Fibroblast of skin of right quadriceps (primary cell): ENCODE measurements at places on chromosomes 2 and 18.

DNA sequence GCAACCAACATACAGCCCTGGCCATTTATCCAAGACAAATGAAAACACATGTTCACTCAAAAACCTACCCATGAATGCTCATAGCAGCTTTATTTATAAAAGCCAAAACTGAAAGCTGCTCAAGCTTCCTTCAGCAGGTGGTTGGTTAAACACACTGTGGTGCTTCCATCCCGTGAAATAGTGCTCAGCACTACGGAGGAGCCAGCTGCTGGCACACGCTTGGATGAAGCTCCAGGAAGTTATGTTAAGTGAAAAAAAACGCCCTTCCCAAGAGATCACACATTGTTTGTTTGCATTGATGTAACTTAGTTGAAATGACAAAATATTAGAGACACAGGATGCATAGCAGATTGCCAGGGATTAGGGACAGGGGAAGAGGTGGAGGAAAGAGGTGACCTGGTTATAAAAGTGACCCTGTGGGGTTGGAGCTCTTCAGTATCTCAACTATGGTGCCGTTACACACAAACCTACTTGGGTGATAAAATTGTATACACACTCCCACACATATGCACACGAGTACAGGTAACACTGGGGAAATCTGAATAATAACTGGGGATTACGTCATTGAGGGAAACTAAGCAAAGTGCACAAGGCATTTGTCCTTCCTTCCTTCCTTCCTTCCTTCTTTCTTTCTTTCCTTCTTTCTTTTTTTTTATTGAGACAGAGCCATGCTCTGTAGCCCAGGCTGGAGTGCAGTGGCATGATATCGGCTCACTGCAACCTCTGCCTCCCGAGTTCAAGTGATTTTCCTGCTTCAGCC lies 6.2 kb upstream of the ALPG start:
- no peak for DNase-seq

GRCh38 chr18:50661013-50661412 lies 101.1 kb downstream of the MAPK4 start:
- no peak for DNase-seq

- DNase-seq, result no peak
Observed at GRCh38 chr2:830419-831224, 120.0 kb upstream of the SNTG2 start.

DNA sequence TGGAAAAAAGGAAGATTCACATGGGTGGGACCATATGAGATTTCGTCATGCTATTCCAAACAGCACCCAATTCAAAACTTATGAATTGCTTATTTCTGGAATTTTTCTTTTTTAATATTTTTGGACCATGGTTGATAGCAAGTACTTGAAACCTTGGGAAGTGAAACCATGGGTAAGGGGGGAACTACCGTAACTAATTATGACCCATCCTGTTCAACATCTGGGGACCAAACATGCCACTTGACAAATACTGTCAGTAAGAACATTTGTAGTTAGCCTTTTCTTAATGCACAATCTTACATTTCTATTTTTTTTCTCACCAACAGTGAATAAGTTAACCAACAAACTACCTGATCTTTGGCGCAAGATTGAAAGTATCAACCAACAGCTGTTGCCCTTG lies 105.7 kb upstream of the TTC39C start:
- DNase-seq, result no peak

GRCh38 chr2:1803217-1804110 lies 59.1 kb upstream of the PXDN start:
- DNase-seq, result no peak

DNA sequence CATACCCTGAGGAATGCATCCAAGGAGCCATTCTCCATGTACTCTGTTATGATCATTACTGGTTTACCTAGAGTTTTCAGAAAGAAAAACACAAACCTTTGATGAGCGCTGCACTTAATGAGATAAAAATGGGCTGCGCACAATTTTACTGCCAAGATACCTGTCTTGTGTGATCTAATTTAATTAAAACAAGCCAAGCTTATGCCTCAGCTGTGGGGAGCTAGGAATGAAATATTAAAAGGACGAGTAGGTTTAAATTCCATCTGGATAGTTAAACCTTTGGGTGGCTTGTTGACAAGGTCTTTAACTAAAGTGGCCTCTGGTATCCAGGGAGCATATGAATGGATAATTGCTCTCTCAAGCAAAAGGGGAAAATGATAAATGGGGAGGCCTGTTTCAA lies 135.0 kb downstream of the EPHA4 start:
- DNase-seq, result no peak

DNA sequence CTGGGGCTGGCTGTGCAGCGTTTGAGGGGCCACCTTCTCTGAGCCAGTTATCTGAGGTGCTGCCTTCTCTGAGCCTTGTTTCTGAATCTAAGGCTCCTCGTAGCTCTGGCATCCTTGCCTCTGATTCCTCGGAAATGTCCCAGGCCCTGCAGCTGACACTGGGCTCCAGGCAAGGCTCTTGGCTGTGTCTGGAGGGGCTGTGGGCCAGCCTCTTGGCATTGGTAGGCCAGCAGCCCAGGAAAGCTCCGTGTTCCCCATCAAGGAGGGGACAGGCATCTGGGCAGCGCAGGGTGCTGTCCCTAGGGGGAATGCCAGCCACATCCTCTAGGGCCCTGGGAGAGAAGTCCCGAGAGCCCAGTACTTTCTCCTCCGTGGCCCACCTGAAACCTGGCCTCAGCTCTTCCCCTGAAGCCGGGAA lies 40.7 kb upstream of the TAF1B start:
- DNase-seq, result no peak

GRCh38 chr18:59695551-59695950 lies 1.7 kb downstream of the CCBE1 start:
- no peak for DNase-seq

GRCh38 chr2:203238292-203238703 lies 520 bp upstream of the CYP20A1 start:
- no peak for DNase-seq
